Endodermal cell (in vitro differentiated cells): ENCODE measurements at places on chromosomes 13 and 19. TPM values are rescaled to one million over a fixed set of nuclear protein-coding genes. Genes with fewer than 3 reads are reported as not detected.

Gene TMPRSS9
- 0.63 to 0.90 TPM (median 0.73 TPM) in 3 replicates for total RNA-seq

Gene KCNK6
- total RNA-seq: 4.0 and 5.1 TPM in 2 replicates

Gene CBY2
- not detected in 3 replicates for total RNA-seq

DNA sequence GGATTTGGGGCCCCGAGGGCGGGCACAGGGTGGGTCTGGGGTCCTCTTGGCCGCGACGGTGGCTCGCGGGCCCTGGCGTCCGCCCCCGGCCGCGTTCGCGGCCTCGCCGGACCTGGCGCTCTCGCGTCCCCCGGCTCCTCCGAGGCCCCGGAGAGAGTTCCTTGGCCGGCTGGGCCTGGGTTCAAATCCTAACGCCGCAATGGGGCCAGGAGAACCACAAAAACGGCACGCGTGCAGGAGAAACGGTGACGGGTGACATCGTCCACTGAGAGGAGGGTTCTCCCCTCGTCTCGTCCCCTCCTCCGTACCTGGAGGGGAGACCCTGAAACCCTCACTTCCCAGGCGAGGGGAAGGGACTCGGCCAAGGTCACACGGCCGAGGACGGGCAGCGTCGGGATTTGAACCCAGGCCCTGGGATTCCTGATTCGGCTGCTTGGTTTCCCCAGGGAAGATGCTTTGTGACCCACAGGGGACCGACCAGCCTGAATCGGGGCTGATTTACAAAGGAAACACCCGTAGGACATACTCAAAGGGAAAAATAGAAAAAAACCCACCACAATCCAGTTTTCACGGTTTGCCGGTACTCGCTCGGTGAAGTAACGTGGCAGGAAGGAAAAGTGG is 624 bp downstream of the SAFB start:
- H3K4me3 ChIP-seq: peak overlapping the region; percentile 87
- peaks cover 10% of the 10 kb centered on the region for H3K4me1 ChIP-seq
- peak; percentile 47 for DNase-seq

Gene LIM2
- total RNA-seq: not detected in 3 replicates

Gene EID2B
- 1.2 and 1.9 TPM in 2 replicates for total RNA-seq

Gene ATP8A2
- total RNA-seq: 1.3 to 1.8 TPM (median 1.6 TPM) in 3 replicates

- no peak for DNase-seq
- H3K27ac ChIP-seq: no peak overlapping the region
- H3K4me3 ChIP-seq: no peak overlapping the region
- H3K4me1 ChIP-seq: no peaks in the 10 kb centered on the region
- no peaks in the 10 kb centered on the region for H3K27me3 ChIP-seq
- H3K36me3 ChIP-seq: no peaks in the 10 kb centered on the region
These were observed 15.6 kb upstream of the KCNC3 start for GRCh38 chr19:50344661-50345318.

DNA sequence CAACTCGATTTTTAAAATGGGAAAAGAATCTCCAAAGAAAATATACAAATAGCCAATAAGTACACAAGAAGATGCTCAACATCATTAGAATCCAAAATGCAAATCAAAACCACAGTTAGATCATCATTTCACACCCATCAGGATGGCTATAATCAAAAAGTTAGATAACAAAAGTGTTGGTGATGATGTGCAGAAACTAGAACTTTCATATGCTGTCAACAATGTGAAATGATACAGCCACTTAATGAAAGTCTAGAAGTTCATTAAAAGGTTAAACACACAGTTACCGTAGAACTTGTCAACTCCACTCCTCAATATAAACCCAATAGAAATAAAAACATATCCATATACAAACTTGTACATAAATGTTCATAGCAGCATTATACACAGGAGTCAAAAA is 11.8 kb downstream of the ZC3H13 start:
- no peak overlapping the region for H3K27ac ChIP-seq
- H3K4me3 ChIP-seq: no peak overlapping the region
- peaks cover 60% of the 10 kb centered on the region for H3K36me3 ChIP-seq
- no peak for DNase-seq
- H3K27me3 ChIP-seq: no peaks in the 10 kb centered on the region

Gene NLRP5
- total RNA-seq: not detected in 2 replicates

Gene FBN3
- total RNA-seq: 118 and 143 TPM in 2 replicates

GRCh38 chr13:90201676-90202460 is 1145.6 kb upstream of the MIR17HG start:
- DNase-seq: no peak
- no peak overlapping the region for H3K27ac ChIP-seq
- no peaks in the 10 kb centered on the region for H3K27me3 ChIP-seq
- no peaks in the 10 kb centered on the region for H3K36me3 ChIP-seq
- H3K4me3 ChIP-seq: no peak overlapping the region

- H3K4me1 ChIP-seq: no peaks in the 10 kb centered on the region
- H3K4me3 ChIP-seq: no peak overlapping the region
- H3K36me3 ChIP-seq: no peaks in the 10 kb centered on the region
- no peak overlapping the region for H3K27ac ChIP-seq
- DNase-seq: no peak
These were observed 51.1 kb downstream of the FAM216B start for GRCh38 chr13:42832341-42833096.

DNA sequence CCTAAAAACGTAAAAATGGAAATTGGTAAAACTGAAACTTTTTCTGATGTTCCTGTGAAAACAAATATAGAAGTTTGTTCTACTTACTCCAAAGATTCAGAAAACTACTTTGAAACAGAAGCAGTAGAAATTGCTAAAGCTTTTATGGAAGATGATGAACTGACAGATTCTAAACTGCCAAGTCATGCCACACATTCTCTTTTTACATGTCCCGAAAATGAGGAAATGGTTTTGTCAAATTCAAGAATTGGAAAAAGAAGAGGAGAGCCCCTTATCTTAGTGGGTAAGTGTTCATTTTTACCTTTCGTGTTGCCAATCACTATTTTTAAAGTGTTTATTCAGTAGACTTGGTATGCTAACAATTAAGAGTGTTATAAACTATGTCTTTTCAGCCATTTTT is 25.6 kb downstream of the BRCA2 start:
- no peaks in the 10 kb centered on the region for H3K4me1 ChIP-seq
- no peak overlapping the region for H3K4me3 ChIP-seq
- no peak overlapping the region for H3K27ac ChIP-seq

DNA sequence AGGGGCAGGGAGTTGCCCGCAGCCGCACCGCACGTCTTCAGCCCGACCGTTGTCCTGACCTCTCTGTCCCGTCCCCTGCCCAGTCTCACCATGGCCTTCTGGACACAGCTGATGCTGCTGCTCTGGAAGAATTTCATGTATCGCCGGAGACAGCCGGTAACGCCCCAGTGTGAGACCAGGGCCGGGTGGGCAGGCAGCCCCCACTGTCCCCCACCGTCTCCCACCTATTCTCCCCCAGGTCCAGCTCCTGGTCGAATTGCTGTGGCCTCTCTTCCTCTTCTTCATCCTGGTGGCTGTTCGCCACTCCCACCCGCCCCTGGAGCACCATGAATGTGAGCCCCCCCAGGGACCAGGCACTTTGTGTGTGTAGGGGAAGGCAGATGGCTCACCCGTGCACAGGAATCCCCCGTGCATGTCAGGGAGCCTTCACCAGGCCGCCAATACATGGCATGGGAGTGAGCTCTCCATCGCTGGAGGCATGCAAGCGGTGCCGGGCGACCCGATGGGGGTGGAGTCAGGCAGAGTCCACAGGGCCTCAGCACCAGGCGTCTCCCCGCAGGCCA is 1.4 kb downstream of the ABCA7 start:
- DNase-seq: no peak
- peaks cover 36% of the 10 kb centered on the region for H3K36me3 ChIP-seq
- H3K4me1 ChIP-seq: no peaks in the 10 kb centered on the region

DNA sequence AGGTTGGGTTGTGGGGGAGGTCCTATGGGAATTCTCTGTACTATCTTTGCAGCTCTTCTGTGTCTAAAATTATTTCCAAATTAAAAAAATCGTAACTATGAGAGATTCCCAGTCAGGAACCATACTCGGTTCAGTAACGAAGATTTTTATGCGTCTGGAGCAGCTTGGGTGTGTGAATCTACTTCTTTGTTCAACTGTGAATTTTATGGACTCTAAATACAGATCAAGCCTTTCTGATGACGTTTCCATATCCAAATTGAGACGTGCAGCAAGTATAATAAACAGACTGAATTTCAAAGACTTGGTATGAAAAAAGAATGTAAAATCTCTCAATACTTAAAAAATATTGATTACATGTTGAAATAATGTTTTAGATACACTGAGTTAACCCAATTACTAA is 30.9 kb downstream of the MLLT1 start:
- no peak for DNase-seq
- H3K4me1 ChIP-seq: no peaks in the 10 kb centered on the region
- H3K27me3 ChIP-seq: no peaks in the 10 kb centered on the region
- H3K4me3 ChIP-seq: no peak overlapping the region
- peaks cover 49% of the 10 kb centered on the region for H3K36me3 ChIP-seq
- H3K27ac ChIP-seq: no peak overlapping the region

DNA sequence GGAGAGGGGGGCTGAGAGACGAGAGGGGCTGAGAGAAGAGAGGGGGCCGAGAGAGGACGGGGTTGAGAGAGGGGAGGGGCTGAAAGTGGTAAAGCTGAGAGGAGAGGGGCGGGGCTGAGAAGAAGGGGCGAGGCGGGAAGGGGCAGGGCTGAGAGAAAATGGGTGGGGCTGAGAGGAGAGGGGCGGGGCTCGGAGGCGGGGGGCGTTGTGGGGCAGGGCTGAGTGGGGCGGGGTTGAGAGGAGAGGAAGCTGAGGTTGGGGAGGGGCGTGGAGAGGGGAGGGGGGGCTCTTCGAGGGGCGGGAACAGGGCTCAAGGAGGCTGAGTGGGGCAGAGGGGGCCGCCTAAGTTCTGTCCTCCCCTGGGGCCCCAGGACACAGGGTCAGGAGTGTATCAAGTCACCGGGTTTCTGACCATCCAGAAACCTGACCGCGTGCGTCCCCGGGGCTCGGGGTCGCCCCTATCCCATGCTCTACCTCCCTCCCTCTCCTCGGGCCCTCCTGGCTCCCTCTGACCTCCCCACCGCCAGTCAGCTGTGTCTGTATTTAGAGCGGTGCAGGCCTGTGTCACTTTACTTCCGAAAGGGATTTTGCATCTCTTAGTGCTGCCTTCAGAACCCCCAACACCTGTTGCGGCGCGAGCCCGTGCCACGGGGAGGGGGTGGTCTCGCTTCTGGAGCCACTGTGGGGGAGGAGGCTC is 38.6 kb upstream of the SEMA6B start:
- H3K36me3 ChIP-seq: no peaks in the 10 kb centered on the region
- peaks cover 38% of the 10 kb centered on the region for H3K27me3 ChIP-seq
- H3K4me3 ChIP-seq: no peak overlapping the region
- peak; percentile 94 for DNase-seq
- H3K4me1 ChIP-seq: no peaks in the 10 kb centered on the region

DNA sequence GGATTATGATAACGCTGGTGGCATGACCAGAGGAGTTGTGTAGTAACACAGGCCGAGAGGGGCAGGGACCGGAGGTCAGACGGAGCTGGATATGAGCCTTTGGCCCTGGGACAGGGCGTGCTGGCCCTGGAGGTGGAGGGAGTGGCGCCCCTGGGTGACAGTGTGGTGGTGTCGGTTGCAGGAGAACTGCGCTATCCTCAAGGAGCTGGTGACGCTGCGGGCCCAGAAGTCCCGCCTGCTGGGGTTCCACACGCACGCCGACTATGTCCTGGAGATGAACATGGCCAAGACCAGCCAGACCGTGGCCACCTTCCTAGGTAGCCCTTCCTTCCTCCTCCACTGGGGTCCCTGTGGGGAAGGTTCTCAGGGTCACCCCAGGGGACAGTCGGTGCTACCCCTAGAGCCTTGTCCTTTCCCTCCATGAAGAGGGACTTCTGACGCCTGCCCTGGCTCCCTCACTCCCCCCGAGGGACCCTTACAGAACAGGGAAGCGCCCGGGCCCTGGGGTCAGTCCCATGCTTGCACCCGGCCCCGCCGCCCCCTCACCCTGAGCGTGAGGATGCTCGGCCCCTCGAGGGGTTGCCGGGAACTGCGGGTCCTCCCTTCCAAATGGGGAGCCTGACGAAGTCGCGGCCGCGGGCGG is 12.8 kb upstream of the ZNF554 start:
- no peak for DNase-seq
- peaks cover 42% of the 10 kb centered on the region for H3K36me3 ChIP-seq
- no peaks in the 10 kb centered on the region for H3K27me3 ChIP-seq
- H3K27ac ChIP-seq: no peak overlapping the region
- no peak overlapping the region for H3K4me3 ChIP-seq
- H3K4me1 ChIP-seq: no peaks in the 10 kb centered on the region

Gene STOML3
- not detected in 2 replicates for total RNA-seq

- no peak overlapping the region for H3K4me3 ChIP-seq
- no peak overlapping the region for H3K27ac ChIP-seq
- DNase-seq: no peak
- no peaks in the 10 kb centered on the region for H3K27me3 ChIP-seq
- no peaks in the 10 kb centered on the region for H3K4me1 ChIP-seq
These were observed 68.4 kb upstream of the ARHGEF7 start for GRCh38 chr13:111046590-111047141.

DNA sequence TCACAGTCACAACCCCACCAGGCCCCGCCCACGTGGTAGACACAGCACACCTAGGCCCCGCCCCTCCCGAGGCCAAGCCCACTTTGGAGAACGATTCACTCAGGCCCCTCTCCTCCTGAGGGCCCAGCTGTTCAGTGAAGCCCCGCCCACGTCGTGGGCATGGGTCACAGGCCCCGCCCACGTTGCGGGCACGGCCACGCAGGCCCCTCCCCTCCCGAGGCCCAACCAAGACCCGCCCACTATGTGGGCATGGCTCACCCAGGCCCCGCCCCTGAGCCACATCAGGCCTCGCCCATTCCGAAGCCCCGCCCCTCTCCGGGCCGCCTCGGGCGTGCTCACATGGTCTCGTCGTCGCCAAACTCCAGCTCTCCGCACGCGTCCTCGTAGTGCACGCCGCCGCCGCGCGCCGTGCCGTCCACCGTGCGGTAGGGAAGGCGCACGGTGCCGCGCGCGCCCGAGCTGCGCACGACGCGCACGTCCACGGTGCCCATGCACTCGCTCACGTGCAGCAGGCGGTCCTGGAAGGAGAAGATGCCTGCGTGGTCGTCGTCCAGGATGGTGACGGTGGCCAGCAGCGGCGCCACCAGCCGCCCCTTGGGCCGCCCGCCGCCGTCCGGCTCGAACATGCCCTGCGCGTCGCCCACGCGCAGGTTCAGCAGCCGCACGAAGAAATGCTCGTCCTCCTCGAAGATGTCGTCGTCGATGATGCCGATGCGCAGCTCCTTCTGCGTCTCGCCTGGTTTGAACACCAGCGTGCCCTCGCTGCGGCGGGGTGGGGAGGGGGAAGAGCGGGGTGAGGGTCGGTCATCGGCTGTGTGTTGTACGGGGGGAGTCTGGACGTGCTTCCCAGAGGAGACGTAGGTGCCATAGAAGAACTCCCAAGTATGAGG is 24.0 kb downstream of the SLC8A2 start:
- no peak overlapping the region for H3K27ac ChIP-seq
- H3K27me3 ChIP-seq: peaks cover 64% of the 10 kb centered on the region
- DNase-seq: peak; percentile 99
- H3K36me3 ChIP-seq: no peaks in the 10 kb centered on the region
- H3K4me3 ChIP-seq: peak overlapping the region; percentile 72

- H3K36me3 ChIP-seq: peaks cover 40% of the 10 kb centered on the region
- no peak overlapping the region for H3K4me3 ChIP-seq
- no peaks in the 10 kb centered on the region for H3K4me1 ChIP-seq
- no peaks in the 10 kb centered on the region for H3K27me3 ChIP-seq
- DNase-seq: peak; percentile 73
These were observed 46.4 kb downstream of the N4BP2L1 start for GRCh38 chr13:32381539-32381938.
